ENCODE measurements at places on chromosomes 2 and 18.

DNA sequence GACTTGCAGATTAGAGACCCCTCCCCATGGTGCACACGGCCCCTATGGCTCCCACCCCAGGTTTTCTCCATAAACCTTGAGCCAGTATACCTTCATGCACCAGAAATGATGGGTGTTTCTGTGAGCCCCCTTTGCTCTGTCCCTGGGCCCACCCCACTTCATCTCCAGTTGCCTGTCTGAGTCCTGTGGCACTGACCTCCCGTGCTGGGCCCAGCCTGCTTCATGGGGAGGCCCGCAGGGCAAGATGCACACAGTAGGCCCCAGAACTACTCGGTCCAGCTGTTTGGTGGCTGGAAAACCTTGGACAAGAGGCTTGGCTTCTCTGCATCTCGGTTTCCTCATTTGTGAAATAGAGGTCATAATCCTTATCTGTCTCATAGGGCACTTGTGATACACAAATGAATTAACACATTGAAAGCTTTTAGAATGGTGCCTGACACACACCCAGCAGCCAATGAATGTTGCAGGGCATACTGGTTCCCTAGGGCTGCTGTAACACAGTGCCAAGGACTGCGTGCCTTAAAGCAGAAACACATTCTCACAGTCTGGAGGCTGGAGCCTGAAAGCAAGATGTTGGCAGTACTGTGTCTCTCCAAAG lies 58.4 kb downstream of the SH3BP4 start:
- DNase-seq: no peak

DNA sequence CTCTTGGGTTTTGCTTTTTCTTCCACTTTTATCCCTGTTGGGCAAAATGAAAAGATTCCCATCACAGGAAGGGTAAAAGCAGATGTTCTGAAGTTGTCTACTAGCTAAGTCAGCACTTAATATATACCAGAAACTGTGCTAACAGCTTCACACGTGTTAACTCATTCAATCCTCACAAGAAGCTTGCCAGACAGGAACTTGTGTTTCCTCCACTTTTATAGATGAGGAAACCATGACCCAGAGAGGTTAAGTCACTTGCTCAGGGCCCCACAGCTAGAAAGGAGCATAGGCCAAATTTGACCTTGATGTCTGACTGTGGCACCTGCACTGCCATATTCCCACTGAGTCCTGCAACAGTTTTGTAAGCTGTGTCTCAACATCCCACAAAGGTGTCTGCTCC lies 76.8 kb upstream of the EPC2 start:
- DNase-seq: no peak

GRCh38 chr18:77366720-77367641 lies 117.3 kb downstream of the GALR1 start:
- DNase-seq: peak; percentile 72

GRCh38 chr18:50194631-50195532 lies at the start of gene MYO5B:
Gene MYO5B (minus strand): TSS chr18:50195147. CDS start chr18:50194793, 354 bp downstream.
- DNase-seq: no peak
